Activated T-helper 1 cell treated with Interleukin-2 at 50 U/mL for 16 hours (primary cell): ENCODE measurements at places on chromosomes 1 and 21.

DNA sequence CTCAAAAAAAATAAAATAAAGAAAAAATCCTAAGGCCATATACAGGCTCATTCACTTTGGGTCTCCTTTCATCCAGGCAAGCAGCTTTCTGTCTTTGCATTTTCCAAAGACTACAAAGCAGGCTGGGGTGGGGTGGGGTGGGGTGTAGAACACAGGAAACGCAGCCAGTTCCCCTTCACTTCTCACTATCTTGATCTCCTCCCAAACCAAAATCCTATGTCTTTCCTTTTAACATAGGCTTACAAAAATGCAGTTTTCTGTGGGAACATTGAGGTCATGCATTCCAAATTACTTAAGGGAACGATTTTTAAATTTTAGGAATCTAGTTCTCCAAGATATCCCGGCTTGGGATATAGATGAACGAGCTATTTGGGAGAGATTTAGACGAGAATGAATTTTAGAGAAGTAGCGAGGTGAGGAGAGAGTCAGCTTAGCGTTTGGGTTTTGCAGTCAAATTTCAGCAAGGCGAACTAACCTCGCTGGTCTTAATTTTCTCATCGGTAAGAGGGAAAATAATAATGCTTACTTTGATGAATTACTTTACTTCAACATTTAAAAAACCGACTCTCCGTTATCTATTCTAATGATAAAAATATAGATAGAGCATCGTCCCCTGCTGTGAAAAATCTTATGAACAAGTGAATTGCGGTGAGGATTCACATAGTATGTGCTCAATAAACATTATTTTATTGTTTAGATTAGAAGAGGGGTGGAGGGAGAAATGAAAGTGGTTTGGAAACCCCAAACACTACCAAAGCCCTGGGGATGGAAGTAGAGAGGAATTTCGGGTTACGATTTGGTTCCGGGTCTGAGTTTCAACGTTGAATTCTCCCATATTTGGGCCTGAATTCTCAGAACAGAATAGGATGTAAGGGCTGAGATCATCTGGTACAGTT, 735 bp upstream of the STX12 start:
- DNase-seq, result no peak

DNA sequence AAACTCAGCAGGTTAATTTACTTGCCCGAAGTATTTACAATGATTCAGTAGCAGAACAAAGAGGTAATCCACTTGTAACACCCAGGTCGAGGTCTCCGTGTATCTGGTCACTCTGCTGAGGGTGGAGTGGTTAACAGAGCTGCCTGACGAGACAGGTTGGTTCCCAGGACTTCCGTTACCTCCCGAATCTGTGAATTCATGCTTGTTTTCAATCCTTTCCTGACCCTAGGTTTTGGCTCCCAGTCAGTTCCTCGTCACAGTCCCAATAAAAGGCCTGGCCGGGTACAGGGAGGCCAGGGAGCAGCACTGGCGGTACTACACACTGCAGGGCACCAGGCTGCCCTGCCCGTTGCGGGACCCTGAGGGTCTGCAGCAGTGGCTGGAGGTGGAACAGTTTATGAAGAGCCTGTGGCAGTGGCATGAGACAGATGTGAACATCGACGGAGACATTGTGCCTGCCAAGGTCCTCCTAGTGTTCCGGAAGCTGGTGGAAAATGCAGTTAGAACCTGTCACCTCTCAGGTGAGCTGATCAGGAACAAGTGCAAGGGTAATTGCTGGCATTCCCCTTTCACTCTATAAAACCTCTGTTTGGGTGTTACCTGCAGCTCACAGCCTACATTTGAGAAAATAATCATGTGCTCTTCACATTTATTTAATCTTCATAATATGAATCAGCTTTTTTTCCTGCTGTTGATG, 12.8 kb downstream of the MAB21L3 start:
- DNase-seq, result no peak

- no peak for DNase-seq
These were observed 804.8 kb downstream of the USP25 start for GRCh38 chr21:16534408-16535101.

DNA sequence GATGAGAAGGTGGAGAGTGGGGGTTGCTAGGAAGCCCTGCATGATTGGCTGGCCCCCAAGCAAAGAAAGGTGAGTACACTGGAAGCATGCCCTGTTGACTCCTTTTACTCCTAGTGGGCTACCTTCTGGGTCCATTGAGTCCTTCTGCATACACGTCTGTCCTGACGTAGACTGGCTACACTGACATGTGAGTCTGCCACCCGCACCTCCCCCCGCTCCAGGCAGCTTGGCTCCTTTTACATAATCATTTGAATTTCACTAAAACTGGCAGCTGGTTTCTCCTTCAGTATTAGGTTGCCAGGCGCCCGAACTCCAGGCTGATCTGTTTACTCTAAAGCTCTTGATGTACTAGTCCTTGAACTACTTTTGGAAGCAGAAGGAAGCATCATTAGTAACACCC, 8.7 kb downstream of the MRPS21 start:
- DNase-seq, result no peak

- DNase-seq, result peak; percentile 19
These were observed 607 bp upstream of the LGR6 start for GRCh38 chr1:202192770-202193613.

GRCh38 chr1:145846201-145846612, 777 bp downstream of the NUDT17 start:
- no peak for DNase-seq

DNA sequence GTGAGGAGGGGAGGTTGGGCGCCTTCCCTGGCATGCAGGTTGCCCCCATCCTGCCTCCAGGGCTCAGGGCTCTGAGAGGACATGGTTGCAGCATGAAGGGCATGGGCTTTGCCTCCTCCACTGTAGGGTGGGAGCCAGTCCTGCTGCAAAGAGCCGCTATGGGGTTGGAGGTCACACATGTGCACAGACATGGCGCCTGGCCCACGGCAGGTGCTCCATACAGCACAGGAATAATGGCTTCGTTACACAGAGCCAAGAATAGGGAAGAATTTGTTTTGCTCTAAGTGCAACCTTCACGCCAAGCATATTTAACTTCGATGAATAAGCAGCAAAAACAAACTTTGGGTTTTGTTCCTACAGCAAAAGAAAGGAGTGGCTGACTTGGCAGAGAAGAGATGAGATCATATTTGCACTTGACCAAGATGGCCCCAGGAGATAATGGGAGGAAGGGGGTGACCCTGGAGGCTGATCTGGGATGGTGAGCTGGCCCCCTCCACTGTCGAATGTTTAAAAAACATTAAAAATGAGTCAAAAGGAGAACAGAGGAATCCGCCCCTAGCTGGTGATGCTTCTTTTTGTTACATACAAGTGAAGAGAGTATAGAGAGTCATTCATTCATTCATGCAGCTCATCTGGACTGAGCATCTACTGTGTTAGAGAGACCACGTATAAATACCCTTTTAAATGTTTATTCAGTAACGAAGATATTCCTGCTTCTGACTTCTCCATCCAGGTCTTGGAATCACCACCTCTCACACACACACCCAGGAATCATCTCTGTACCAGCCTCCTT, 12.4 kb upstream of the C2CD2 start:
- DNase-seq, result no peak

DNA sequence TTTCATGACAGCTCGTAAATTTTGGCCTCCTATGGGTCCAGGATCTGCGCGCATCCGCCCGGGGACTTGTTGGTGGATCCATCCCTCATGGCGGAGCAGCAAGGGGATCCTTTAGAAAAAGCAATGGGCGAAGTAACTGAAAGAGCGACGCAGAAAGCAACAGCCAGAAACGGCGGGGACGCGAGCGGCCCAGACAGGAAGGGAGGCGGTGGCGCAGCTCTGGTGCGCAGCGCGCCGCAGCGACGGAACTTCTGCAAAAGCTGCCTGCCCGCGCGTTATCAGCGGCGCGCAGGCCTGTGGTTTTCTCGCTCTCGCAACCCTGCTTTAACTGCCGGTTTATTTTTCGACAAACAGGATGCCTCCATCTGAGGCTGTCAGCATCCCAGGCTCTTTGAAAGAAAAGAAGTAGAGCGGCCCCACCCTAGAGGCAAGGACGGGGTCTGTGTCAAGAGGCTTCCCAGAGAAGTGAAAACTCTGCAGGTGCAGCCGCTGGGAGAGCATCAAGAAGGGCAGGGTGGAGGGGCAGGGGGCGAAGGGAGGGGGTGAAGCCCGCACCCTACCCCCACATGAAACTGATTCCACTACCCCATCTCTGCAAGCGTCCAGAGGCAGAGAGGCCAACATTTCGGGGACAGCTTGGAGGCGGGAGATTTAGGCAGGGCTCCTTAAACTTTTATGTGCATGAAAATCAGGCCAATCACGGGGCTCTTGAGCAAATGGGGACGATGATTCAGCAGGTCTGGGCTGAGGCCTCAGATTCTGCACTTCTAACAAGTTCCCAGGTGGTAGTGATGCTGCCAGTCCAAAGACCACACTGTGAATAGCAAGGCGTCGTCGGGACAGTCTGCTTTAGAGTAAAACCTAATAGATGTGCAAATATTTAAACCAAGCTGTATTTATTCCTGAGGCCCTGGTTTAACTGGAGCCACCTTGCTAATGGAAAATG, 22.2 kb downstream of the RUNX1 start:
- DNase-seq, result peak; percentile 82

- DNase-seq, result no peak
These were observed 30.0 kb downstream of the KNCN start for GRCh38 chr1:46521414-46521813.

GRCh38 chr1:147496571-147497210, 44.6 kb upstream of the BCL9 start:
- DNase-seq, result no peak

GRCh38 chr21:17789069-17789468, 30.1 kb downstream of the C21orf91 start:
- no peak for DNase-seq

GRCh38 chr1:236830560-236830959, 35.5 kb downstream of the MTR start:
- DNase-seq, result no peak

DNA sequence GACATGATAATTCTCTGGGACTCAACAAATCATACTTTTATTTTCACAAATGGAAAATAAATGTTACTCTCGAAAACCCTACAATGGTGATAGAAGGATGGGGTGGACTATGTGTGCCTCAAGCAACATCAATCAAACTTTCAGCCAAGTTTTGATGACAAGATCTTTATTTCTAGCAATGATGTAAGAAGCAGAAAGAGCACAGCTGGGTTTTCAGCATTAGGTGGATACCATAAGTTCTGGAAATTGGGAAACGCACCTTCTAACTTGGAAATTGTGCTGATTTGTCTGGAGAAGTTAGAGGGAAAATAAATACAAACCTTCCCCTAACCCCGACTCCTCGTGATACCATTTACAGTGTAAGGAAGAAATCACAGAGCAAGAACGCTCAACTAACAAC, 320.3 kb downstream of the PAPPA2 start:
- no peak for DNase-seq

- DNase-seq, result no peak
These were observed 46.5 kb downstream of the PKP1 start for GRCh38 chr1:201329801-201330200.

DNA sequence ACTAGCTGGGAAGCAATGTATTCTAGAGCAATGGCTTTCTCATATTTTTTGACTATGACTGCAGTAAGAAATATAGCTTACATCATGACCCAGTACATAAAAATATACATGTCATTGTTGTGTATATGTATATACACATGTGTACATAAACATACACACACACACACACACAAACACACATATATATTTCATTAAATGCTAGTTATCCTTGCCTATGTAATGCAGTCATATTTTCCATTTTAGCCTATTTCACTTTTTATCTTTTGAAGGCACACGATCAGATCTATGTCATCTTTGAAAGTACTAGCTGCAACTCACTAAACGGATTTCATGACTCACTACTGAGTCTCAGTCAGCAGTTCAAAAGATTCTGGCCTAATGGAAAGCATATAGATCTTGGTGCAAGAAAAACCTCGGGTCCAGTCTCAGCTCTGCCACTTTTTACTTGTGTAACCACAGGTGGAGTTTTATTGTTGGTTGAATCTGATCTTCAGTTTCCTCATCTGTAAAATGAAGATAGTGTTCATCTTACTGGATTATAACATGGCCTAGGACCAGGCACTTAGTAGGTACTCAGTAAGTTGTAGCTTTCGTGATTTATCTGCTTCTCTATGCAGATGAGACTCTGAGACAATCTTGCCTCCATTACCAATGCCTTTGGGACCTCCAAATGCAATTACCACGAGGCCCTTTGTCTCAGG, 325.6 kb downstream of the RRAGC start:
- DNase-seq, result no peak

GRCh38 chr1:161739865-161740566, 9.6 kb upstream of the DUSP12 start:
- no peak for DNase-seq

DNA sequence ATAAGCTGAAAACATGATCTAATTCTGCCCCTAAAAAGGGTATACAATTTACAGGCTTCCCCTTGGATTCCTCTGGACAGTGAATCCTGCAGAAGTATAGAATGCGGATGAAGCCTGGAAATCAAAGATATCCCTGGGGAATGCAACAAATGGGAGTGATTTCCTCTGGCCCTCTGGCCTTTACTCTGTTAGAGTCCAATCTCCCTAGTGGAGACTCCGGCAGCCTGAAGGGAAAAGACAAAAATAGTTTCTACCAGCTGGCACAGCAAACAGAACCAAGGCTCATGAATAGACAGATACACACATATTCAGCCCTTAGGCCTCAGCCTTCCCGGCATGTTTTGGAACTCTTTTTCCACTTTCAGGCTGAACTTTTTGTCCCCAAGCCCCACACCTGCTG, 3.9 kb upstream of the LRRC52 start:
- DNase-seq, result no peak
